ENCODE measurements at places on chromosomes 12 and 14.

DNA sequence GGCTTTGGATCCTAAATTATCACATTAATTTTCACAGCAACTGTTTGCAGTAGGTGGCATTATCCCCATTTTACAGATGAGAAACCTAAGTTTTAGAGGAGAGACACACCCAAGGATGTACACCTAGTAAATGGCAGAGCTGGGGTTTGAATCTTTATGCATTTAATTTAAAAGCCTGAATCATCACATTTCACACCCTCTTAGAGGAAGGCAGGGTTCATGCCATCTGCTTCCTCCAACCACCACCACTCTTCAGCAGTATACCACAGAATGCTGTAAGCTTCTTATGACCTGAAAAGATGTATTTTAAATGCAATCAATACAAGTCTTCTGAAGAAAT is 90.3 kb downstream of the CRADD start:
- no peak for DNase-seq

- no peak for DNase-seq
These were observed 25.8 kb upstream of the STRAP start for GRCh38 chr12:15856097-15856982.

DNA sequence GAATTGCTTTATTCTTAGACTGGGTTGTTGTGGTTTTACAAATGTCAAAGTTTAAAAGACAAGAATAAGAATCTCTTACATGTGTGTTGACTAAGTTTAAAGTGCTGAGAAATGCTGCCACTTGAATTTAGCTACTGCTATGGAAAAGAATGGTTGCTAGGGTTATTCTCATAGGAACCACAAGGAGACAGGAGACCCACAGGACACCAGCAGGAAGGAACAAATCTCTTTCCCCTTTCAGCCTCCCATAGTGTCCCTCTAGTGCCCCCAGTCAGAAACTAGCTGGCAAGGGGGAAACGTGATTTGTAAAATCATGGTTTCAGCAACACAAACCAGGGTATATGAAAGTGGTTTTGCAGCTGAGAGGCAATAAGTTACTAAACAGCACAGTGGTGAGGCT is 102.7 kb downstream of the ST8SIA1 start:
- DNase-seq, result no peak

DNA sequence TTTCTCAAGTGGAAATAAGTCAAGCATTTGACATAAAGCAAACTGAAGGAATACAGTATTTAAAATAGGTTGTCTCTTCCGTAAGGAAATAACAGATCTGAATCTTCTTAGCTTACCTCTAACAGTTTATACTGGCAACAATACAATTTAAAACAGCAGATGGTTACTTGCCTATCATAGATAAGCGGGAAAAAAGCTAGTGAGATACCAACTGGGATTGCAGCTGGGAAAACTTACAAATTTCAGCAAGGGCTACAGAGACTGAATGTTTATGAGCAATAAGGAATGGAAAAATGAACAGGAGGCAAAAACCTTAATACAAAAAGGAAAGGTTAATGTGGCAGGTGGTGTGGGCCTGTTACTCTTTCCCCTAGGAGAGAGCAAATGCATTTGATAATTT is 220.0 kb downstream of the RASSF9 start:
- no peak for DNase-seq

- DNase-seq, result no peak
These were observed 184.6 kb downstream of the NPAS3 start for GRCh38 chr14:33123281-33123680.

GRCh38 chr14:74985028-74985310 is 17.8 kb upstream of the EIF2B2 start:
- DNase-seq, result no peak

GRCh38 chr14:93982230-93983007 is 6.0 kb upstream of the ASB2 start:
- DNase-seq, result no peak

DNA sequence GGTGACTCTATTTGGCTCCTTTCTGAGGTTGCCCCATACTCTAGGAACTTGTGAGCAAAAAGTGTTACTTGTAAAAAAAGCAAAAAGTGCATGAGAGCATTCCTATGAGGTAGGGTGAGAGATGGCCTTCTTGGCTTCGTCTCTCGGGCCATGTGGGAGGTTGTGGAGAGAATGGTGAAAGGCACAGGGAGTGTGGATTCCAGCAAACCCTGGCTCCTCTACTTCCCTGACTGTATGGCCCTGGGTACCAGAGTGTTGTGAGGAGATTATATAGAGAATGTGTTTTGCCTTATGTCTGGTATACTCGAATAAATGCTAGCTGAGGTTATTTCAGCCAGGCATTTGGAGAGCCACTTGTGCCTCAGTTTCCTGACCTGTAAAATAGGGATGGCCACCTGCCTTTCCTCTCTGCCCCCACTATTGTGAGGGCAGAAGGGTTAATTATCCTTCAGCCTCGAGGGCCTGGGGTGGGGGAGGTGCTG is 11.0 kb downstream of the PLEKHG3 start:
- DNase-seq, result no peak

- DNase-seq, result no peak
These were observed 20.1 kb upstream of the AKAP5 start for GRCh38 chr14:64444984-64445845.

DNA sequence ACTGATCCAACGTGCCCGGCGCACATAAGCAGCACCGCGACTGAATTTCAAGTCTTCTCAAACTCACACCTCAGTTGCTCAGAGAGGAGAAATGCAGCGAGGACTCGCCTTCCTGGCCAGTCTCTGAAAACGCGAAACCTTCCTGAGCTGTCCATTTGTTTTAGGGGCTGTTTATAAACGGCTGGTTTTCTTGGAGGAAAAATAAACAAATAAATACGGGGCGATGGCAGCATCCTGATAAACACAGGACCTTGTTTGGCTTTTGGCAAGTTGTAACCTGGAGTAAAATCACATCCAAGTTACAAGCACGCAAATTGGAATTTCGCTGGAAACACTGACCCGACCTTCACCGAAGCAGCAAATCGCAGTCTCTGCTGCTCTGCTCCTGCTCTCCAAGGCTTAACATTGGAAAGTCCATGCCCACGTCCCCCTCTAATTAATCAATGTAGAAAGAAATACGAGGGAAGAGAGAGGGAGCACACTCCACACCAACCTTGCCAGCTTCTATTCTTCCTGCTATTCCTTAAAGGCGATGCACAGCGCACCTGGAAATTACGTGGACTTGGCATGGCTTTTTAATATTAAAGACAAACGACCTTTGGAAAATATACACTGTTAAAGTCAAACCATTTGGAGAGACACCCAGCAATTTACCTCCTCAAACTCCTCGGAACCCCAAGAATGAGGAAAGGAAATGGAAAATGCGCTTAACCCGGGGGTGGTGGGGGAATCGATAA is 248.8 kb downstream of the APAF1 start:
- DNase-seq, result no peak

GRCh38 chr14:81594012-81594411 is 60.4 kb upstream of the SEL1L start:
- no peak for DNase-seq

GRCh38 chr14:66046035-66046434 is 440.1 kb upstream of the CCDC196 start:
- DNase-seq, result no peak

DNA sequence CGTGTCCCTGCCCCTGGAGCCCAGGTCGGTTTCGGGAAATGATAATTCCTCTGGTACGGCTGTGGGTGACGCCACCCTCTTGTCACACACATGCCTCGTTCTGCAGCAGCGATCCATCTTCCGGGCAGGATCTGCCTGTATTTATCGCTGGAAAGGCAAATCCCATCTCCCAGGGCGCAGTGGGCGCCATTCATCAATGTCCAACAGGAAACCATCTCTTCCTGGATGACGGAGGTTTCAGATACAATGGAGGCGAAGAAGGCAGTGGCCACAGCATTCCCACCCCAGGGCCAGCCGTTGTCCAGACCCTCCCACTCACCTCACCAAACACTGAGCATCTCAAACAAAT is 74.2 kb downstream of the NOC4L start:
- DNase-seq, result no peak

DNA sequence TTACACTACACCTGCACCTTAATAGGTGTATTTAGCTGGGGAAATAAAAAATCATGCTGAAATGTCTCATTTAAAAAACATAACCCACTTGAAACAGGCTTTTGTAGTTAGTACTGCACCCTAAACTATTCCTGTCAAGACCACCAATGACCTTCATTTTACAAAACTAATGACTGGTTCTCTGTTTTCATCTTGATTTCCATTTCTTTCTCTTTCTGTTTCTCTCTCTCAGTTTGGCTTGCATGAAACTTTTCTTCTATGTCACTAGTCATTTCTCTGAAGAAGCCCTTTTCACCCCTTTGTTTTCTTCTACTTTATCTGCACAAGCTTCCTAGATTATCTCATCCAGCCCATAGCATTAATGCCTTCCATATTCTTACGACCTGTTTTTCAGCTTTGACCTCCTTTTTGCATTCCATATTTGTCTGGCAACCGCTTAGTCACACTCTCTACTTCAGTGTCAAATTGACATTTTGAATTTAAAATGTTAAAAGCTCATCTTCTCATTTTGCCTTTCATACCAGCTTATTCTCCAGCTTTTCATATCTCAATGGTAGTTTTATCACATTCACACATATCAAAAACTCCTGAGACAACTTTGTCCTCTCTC is 32.7 kb upstream of the KLRF1 start:
- DNase-seq, result no peak

- DNase-seq, result no peak
These were observed 131.2 kb downstream of the HMGA2 start for GRCh38 chr12:65955452-65955851.

- no peak for DNase-seq
These were observed 310.8 kb downstream of the FUT8 start for GRCh38 chr14:65723348-65723747.

DNA sequence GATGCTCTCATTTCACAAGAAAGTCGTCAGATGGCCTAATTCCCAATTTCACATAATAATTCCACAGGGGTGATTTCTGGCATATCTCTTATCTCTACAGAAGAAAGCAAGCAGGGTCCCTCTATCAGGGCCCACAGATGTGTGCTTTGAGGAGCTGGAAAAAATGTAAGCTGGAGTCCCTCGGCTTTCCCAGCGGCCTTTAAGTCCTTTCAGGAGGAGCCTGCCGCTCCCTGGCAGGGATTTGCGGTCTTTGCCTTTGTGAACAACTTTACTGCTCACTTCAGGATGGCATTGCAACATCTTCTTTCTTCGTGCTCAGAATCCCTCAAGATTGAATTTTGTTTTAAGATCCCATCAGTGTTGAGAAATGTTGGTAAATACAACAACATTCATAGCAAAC is 83.0 kb downstream of the FZD10 start:
- DNase-seq, result no peak

GRCh38 chr12:15688838-15689625 is 100.2 kb downstream of the EPS8 start:
- no peak for DNase-seq

Data from NCI-H2107 (cell line).